ENCODE measurements at places on chromosomes 5 and 9.

GRCh38 chr5:107112216-107112615 is 558.5 kb downstream of the EFNA5 start:
- DNase-seq = no peak

GRCh38 chr9:131624636-131625507 is 79.5 kb downstream of the PRRT1B start:
- no peak for DNase-seq

- DNase-seq = peak; percentile 1
Measured at GRCh38 chr5:66597183-66597757, 1.1 kb downstream of the MAST4 start.

DNA sequence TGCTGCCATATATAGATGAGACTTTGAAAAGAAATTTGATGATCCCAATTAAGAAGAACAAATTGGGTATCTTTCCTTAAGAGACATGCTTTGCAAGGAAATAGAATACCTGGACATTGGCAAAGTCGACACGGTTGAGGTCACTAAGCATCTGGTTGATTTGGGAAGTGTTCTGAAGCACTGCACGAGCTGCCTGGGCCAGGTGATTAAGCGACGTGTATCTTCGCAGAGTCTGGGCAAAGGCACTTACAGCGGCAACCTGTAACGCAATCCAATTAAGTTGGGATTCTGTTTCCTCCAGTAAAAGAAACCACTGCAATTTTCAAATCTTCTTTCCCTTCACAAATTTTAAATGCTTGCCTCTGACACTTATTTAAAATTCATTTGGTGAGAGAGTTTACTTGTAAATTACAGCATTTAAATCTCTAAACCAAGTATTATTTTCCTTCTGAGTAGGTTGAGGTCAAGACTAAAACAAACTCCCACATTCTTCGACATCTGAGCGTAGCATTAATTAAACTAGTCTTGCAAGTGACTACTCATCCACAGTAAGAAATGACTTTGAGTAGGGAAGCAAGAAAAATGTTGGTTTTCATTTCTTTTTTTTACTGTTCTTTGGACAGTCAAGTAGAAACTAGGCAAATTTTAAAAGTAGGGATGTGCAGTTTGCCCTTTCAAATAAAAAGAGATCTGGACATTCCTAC is 262.8 kb downstream of the RFX3 start:
- no peak for DNase-seq

GRCh38 chr9:37998881-37999587 is 70.0 kb downstream of the SHB start:
- DNase-seq = no peak

GRCh38 chr5:15447209-15447608 is 52.8 kb upstream of the FBXL7 start:
- no peak for DNase-seq

DNA sequence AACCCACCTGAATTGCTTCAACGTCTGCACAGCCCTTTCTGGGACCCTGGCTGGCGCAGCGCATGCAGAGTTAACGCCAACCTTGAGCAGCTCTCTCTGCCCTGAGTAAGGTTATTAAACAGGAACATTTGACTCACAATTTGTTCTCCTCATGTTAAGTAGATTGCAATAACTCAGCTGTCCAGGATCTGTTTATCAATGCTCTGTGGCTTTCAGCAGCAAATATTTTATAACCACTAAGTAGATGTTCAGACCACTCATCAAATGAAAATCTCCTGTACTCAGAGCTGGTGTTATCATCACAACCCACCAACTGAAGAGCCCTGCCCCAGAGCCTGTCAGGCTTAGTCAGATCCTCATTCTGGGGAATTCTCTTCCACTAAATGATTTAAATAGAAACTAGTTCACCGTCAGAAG is 403.0 kb downstream of the ZNF608 start:
- DNase-seq = no peak

DNA sequence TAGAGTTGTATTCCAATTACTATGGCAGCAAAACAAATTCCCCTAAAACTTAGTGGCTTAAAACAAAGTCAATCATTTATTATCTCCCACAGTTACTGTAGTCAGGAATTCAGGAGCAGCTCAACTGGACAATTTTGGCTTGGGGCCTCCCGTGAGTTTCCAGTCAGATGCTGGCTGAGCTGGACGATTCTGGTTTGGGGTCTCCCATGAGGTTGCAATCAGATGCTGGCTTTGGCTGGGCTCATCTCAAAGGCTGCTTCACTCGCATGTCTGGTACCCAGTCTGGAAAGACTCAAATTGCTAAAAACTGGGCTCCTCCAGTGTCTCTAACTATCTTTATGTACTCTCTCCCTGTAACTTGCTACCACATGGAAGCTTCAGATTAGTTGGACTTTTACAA is 130.1 kb downstream of the C5orf15 start:
- no peak for DNase-seq

GRCh38 chr5:157729858-157730257 is 1.4 kb upstream of the THG1L start:
- no peak for DNase-seq

DNA sequence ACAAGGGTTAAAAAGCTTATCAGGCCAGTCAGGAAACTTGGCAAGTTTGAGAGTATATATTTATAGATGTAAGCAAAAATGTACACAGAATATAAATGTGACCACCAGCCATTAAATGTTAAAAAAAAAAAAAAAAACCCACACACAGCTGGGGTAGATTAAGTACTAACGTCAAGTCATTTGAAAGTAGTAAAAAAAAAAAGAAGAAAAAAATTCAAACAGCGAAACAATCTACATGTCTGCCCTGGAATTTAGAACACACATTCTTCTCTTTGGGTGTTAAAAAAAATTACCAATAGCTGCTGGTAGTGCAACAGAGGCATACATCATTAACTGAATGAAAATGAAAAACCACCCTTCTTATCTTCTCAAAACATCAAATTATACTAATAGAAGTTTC is 269.7 kb downstream of the MLLT3 start:
- no peak for DNase-seq

DNA sequence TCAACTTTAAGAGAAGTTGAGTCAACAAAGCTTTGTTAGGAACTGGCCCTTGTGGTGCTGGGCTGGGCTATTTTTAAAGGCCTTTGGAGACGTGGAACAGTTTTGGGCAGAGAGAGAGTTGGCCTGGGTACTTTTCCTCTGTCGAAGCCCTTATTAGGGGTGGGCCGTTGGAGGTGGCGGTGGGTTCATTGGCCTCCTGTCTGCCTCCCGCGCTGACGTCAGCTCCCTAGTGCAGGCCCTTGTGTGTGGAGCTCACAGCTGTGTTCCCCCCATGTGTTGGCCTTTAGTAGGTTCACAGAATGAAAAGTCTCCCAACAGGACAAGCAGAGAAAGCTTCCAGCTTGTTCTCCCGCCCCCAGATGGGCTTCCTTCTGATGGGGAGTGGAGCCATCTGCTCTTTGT is 2.7 kb downstream of the NCS1 start:
- DNase-seq = no peak

DNA sequence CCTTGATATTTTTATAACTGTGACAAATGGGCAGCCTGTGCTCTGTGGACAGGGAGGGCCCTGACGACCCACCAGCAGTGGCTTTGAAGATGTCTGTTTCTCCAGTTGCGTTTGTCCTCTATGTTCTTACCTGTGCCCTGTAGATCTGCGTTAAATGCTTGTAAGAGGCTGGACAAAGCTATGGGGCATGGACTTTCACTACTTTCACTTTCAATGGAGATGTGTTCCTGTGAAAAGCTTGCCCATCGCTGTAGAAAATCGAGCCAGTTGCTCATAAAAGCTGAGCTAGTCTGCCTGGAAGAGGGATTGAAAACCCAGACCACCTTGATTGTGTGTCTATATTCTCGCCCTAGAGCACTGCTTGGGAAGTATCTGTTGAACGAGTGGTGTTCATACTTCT is 74.1 kb downstream of the PSAT1 start:
- DNase-seq = no peak

- no peak for DNase-seq
Measured at GRCh38 chr9:5786370-5787127, 46.4 kb downstream of the ERMP1 start.

GRCh38 chr9:75365196-75365595 is 276.9 kb downstream of the OSTF1 start:
- no peak for DNase-seq

- DNase-seq = no peak
Measured at GRCh38 chr9:21681641-21682040, 120.8 kb upstream of the MTAP start.

GRCh38 chr9:126860757-126861466 is 473 bp downstream of the ZBTB34 start:
- DNase-seq = no peak

- DNase-seq = no peak
Measured at GRCh38 chr9:125784286-125785049, 37.3 kb downstream of the PBX3 start.

DNA sequence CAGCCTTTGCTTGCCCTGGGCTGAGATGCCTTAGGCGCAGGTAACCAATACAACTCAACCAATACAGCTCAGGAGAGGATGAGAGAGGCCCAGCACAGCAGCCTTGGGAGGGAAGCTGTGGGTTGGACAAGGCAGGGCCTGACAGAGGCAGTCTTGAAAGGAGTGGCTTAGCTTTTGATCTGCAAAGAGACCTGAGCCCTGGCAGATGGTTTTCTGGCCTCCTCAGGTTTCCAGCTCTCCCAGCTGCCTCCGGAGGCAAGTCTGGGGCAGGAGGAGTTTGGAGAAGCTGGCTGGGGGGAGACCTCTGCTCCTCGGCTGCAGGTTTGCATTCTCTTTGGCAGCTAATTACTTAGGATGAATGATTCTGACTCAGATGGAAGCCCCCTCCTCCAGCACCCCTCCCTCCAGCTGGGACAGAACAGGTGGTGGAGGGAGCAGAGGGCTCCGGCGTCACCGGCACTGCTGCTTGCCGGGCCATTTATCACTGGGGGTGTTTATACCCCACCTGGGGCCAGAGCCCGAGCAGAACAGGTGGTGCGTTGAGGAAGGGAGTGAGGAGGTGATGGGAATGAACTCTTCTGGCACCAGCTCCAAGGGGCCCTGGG is 50.8 kb downstream of the TSPAN17 start:
- DNase-seq = no peak

Measured in caudate nucleus (tissue), 63 donors.